ENCODE measurements at places on chromosomes 16 and 17.

DNA sequence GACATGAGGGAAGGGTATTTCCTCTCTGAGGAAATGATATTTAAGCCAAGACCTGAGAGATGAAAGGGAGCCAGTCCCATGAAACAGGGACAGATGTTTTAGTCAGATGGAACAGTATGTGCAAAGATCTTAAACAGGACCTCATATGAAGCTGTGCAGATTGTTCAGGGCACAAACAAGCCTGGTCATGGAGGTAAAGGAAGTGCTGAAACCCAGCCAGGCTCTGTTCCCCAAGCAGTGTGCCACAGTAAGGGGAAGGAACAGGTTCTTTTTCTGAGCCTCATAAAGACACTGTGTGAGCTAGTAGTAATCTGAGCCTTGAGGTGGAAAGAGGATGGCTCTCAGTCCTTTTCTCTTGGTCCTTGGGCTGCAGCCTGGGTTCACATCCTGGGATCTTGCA is 159.9 kb downstream of the ANKFN1 start:
- DNase-seq, result no peak

- DNase-seq, result no peak
These were observed 14.8 kb downstream of the SGCA start for GRCh38 chr17:50180620-50181019.

DNA sequence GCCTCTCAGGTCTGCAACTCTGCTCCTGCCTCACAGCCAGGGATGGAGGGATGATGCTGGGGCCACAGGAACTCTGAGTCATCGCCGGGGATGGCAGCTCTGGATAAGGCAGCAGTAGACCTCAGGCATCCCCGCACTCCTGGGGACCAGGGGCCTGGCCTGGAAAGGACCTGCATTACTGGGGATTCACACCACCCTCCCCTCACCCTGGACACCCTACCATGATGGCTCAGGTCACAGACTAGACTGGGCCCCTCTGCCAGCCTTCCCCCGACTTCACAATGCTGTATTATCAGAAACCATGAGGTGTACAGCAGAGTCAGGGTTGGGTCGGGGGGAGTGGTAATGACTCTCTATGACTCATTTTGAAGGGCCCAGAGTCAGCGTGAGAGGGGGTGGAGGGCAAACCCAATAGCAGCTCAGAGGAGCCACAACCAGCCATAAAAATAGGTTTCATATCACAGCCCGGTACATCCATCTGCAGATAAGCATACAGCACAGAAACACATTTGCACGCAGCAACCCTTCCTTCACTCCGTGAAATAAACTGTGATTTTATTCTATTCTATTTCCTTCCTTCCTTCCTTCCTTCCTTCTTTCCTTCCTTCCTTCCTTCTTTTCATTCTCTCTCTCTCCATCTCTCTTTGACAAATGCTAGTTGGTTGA is 28.8 kb downstream of the DYNLRB2 start:
- DNase-seq, result no peak

DNA sequence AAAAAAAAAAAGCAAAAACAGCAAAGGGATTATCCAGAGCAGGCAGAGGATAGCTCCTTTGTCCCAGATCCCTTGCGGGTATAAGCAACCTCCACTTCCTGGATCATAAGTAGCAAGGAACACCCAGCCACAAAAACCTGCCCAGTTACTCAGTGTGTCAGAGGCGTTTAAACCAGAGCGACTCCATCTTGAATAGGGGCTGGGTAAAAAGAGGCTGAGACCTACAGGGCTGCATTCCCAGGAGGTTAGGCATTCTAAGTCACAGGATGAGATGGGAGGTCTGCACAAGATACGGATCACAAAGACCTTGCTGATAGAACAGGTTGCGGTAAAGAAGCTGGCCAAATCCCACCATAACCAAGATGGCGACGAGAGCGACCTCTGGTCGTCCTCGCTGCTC is 33.4 kb upstream of the HELZ start:
- DNase-seq, result no peak

DNA sequence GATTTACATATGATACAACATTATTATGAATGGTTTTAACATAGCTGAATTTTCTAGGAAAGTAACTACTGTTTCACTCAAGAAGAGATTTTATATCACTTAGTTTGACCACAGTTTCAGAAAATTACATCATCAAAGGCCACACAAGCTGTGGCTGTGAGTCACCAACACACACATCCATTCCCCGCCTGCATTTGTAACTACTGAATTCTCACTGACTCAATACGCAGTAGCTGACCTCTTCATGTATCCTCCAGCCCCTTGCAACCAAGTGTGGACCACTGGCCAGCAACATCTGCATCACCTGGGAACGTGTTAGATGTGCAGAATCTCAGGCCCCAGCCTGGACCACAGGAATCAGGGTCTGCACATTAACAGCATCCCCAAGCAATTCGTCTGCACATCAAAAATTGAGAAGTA is 197.6 kb downstream of the XYLT1 start:
- DNase-seq, result no peak

DNA sequence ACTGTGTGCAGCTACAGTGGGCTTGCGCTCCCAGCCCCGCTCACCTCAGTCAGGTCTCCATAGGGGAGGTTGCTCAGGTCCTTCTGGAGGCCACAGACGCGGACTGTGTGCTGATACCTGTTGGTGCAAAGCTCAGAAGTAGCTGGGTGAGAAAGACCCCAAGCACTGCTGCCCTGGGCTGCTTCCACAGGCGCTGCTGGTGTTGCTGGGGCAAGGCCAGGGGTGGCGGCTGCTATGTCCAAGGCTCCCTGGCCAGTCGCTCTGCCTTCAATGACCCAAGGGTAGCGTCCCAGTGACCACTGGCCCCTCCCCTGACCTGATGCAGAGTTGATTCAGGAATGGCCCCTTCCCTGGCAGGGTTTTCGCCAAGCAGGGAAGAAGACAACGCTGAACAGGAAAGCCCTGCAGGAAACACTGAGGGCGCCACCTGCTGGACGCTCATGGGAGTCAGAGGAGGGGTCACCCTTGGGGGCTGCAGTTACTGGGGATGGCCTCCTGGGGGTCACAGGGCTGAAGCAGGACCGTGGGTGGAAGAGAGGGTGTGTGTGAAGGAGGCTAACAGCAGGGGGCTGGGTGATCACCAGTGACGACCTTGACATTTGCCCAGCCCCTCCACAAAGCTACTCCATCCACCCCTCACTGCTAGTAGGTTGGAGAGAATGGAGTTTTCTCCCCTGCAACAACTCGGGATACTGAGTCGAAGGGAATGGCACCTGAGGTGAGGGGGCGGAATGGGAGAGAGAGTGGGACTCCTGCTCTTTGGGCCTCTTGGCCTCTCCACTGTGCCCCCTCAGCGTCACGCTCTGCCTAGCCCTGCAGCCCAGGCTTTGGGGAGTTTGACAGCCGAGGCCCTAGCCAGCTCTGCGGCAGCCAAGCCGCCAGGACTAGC is 38.3 kb downstream of the ABCC12 start:
- no peak for DNase-seq

DNA sequence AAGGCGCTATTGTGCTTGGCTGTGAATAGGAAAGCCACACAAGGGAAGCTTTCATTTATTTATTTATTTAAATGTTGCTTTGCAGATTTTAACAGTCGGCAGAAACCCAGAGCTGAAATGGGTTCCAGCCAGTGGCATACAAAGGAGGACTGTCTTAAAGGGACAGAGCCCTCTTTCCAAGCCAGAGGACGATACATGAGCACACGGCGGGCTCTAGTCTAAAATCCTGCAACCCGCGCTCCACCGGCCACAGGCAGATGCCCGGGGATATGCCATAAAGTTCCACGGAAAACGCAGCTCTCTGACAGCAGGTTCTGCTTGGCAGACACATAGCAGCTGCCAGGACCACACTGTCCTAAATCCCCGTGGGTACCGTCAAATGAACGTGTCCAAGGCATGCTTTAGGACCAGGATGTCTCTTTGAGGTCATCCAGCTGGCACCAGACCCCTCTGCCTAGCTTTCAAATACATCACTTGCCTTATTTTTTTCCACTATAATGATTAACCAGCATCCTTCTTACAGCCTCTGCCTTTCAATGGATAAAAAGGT is 64.6 kb downstream of the CYTH1 start:
- no peak for DNase-seq

DNA sequence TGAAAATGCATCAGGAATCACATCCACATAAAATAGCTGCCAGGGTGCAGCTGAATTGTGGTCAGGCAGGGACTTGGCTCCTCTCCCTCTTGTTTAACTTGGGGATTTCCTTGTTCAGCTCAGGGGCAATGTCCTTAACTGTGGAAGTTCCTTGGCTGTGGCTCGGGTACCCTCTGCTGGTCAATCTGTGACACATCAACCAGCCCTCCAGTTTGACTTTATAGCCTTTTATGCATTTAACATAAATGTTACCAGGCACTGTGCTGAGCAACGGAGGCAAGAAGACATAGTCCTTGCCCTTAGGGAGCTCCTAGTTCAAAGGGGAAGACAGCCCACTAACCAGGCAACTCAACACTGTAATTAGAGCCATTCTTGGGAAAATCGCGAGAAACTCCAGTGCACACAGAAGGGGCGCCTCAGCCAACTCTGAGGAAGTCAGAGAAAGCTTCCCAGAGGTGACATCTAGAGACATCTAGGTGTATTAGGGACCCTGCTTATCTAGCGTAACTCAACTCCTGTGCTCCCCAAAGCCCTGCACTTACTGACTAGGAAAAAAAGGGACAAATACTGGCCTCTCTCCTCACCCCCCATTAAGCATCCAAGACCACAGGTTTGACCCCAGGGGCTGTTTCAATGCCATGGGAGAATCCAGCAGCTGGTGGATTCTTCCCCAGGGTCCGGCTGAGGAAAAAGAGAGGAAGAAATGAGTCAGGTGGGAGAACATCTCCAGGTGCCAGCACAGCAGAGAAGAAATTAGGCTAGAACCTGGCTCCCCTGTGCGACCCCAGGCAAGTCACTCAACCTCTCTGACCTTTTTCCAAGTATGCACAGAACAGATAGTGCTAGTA is 17.3 kb upstream of the EEF2K start:
- DNase-seq, result no peak

GRCh38 chr16:89576153-89577054 is 846 bp downstream of the CPNE7 start:
- DNase-seq, result no peak

DNA sequence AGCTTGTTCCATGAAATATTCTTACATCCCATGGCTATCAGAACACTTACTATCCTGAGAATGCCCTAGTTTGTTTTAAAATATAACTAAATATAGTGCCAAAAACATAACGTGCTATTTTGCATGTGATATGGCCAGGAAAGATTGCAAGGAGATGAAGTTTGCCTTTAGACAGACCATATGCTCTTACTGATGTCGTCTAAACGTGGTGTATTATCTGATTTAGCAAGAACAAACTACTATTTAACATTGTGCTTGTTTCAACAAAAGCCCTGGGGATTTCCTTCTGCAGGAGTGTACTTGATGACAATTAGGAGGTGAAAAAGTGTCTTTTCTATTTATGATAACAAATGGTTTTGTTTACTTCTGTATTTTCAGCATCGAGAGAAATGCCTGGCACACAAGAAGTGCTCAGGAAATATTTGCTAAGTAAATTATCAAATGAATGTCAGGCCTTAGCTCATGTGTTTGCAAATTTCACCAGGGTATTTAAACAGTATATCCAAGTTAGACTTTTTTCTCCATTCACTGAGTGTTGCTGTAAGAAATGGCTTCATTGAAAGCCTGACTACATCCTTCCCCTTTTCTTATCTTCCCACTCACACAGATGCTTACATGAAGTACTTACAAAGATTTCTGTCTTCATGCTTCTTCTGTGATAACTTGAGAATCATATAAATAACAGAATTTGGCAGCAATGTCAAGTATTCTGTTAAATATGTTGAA is 1033.6 kb downstream of the CDH8 start:
- no peak for DNase-seq

- DNase-seq, result no peak
These were observed 20.6 kb downstream of the ESRP2 start for GRCh38 chr16:68215302-68215701.

DNA sequence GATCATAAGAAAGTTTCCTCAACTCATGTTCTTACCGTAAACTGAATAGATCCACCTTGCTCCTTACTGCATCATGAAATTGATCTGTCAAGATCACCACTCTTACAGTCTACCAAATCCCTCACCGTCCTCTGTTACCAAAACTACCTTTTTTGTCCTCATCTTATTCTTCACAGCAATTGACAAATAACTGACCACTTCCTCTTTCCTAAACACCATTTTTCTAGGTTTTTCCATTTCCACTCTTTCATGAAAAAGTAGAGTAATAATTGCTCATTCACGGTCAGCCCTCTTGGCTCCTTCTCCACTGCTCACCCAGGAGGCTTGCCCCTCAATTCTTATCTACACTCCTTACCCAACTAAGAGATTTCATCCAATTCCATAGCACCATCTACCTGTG is 44.9 kb downstream of the ABCA5 start:
- DNase-seq, result no peak

DNA sequence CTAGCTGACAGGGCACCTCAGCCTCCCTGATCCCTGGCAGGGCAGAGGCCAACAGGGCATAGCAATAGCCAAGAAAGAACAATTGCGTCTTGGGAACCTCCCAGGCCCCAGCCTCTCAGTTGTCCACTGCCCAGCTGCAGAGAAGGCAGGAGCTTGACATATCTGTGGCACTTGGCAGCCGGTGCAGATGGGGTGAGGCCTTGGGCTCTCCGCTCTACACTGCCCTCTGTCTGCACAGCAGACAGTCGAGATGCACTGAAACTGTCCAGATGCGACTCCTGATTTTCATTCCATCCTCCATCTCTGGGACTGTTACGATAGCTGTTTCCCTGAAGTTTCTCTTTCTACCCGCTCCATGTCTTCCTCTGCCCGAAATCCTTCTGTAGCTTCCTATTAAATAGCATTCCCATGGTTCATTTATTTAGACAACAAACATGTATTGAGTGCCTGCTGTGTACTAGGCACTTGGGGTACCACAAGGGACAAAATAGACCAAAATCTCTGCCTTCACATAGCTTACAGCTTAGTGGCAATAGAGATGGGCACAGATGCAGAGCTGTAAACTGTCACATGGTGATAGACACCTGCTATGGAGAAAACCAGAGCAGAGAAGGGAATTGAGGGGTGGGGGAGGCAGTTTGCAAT is 3.3 kb downstream of the POLR3E start:
- no peak for DNase-seq

GRCh38 chr17:55588446-55589242 is 77.4 kb upstream of the SMIM36 start:
- DNase-seq, result no peak

- no peak for DNase-seq
These were observed 21.4 kb downstream of the THUMPD1 start for GRCh38 chr16:20720251-20720650.

GRCh38 chr17:78351449-78352006 is 8.3 kb downstream of the SOCS3 start:
- no peak for DNase-seq

GRCh38 chr17:71188811-71189492 is 931.9 kb upstream of the SOX9 start:
- no peak for DNase-seq

GRCh38 chr17:1042486-1042885 is 45.6 kb downstream of the TIMM22 start:
- DNase-seq, result no peak
